Urinary bladder (tissue), 4 donors: ENCODE measurements at places on chromosomes 7 and 10.

DNA sequence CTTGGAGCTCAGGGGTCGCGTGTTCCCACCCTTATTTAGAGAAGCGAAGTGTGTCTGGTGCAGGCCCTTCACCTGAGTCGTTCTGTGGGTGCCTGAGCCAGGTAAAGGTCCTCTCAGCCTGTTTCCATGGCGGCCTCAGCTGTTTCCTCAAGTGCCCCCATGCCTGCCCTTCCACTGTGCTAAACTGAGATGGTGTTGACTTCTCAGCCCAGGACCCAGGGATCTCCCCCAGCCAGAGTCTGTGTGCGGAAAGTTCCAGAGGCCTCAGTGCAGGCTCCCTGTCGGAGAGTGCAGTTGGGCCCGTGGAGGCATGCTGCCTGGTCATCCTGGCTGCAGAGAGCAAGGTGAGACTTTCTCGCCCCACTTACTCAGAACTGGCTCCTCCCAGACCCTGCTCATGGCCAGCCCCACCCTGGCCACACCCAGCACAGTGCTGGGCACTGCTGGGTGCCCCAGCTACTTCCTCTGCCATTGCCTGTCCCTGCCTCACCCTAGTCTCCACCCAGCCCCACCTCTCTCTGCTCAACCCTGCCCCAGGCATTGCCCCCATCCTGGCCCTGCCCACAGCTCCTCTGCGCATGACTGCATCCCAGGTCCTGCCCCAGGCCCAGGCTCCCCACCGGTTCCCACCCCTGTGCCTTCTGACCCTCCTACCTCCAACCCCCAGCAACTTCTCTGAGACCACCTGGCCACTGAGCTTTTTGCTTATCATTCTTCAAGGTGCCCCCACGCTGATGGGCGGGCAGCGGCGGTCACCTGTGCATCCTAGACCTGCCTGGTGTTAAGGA is 20.3 kb downstream of the NACAD start:
- DNase-seq = no peak

DNA sequence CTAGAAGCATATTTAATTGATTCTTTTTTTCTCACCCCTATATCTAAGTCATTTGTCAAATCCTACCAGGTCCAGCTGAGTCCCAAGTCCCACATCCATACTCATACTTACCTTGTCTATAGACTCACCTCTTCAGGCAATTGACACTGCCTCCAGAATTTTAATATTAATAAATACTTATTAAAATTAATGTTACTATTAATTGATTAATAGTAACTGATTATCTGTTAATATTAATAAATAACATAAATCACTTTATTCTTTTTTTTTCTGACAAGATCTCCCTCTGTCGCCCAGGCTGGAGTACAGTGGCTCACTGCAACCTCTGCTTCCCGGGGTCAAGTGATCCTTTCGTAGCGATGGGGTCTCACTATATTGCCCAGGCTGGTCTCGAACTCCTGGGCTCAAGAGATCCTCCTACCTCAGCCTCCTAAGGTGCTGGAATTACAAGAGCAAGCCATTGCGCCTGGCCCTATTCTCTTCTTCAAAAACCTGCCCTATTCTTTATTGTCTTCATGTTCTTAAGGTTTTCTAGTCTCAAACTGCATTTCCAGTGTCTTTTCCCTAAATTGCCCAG is 94.4 kb downstream of the ZNF277 start:
- DNase-seq = no peak

GRCh38 chr10:30967650-30968410 is 63.8 kb downstream of the ZNF438 start:
- DNase-seq = peak; percentile 25

DNA sequence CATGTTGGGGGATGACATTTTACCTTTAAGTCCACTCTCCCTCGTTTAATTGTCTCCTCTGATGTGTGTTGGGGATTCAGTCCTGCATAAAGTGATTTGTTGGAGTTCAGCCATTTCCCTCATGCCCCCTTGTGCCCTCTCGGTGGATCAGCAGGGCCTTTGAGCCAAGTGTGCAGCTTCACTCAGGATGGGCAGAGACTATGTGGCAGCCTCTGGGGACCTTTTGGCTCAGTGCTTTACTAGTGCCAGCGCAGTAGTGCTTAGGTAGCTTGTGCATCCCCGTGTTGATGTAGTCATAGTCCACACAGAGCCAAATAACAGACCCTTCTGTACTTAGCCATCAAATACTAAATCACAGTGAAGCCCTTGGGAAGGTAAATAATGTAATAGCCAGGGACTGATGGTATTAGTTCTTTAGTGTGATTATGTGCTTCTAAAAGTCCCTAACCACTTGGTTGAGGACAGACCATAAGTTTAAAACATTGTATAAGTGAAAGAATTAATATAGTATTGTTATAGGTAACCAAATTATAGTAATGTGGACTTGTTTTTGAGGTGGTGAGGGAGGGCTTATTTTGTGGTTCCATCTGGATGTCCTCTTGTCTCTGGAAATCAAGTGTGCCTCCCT is 11.4 kb downstream of the BUB3 start:
- no peak for DNase-seq

- DNase-seq = no peak
Observed at GRCh38 chr7:30411173-30411572, 67.4 kb downstream of the NOD1 start.

- no peak for DNase-seq
Observed at GRCh38 chr7:156651474-156651873, 10.9 kb downstream of the RNF32 start.

DNA sequence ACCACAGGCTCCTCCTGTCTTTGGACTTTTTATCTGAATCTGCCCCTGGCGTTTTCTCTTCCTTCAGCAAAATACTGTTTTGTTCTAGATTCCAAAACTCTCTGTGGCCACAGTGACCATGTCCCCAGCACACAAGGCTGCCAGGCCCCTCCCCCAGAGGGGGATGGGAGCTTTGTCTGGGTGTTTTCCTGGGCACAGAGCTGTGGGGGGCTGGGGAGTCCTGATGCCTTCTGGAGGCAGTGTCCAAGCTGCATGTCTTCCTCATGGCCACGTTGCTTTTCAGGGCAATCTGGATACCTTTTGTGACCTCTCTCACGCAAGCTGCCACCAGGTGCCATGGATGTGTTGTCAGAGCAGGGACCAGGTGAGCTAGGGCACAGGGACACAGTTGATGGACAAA is 26.2 kb downstream of the ANTXRL start:
- DNase-seq = no peak

- DNase-seq = no peak
Observed at GRCh38 chr7:108002726-108003598, at the start of gene LAMB1. Gene LAMB1, minus strand, starts transcription at chr7:108003161. Its CDS starts 276 bp downstream, at chr7:108002885.
